T-helper 2 cell (primary cell): ENCODE measurements at places on chromosomes 2 and 18.

- no peak for DNase-seq
Measured at GRCh38 chr2:37364351-37364750, 19.9 kb downstream of the QPCT start.

GRCh38 chr2:17303054-17303453 lies 215.2 kb downstream of the RAD51AP2 start:
- DNase-seq = no peak

GRCh38 chr2:143160732-143161707 lies 31.8 kb downstream of the ARHGAP15 start:
- DNase-seq = no peak

- no peak for DNase-seq
Measured at GRCh38 chr2:240174496-240174895, 34.0 kb upstream of the OTOS start.

GRCh38 chr18:23689031-23689615 lies at the start of gene LAMA3:
TSS of gene LAMA3 (plus strand) at chr18:23689453. CDS start at chr18:23689684, 231 bp downstream.
- DNase-seq = peak; percentile 6

DNA sequence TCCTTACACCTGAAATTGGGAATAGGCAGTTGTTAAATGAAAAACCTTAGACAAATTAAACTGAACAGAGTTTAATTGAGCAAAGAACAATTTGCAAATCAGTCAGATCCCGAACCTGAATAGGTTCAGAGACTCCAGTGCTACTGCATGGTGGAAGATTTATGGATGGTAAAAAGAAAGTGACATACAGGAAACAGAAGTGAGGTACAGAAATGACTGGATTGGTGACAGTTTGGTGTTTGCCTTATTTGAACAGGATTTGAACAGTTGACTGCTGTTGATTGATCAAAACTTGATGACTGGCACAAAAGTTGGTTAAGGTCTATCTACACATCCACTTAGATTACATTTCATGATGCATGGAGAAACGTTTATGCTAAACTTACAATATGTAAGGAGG lies 248.8 kb downstream of the HNMT start:
- no peak for DNase-seq

DNA sequence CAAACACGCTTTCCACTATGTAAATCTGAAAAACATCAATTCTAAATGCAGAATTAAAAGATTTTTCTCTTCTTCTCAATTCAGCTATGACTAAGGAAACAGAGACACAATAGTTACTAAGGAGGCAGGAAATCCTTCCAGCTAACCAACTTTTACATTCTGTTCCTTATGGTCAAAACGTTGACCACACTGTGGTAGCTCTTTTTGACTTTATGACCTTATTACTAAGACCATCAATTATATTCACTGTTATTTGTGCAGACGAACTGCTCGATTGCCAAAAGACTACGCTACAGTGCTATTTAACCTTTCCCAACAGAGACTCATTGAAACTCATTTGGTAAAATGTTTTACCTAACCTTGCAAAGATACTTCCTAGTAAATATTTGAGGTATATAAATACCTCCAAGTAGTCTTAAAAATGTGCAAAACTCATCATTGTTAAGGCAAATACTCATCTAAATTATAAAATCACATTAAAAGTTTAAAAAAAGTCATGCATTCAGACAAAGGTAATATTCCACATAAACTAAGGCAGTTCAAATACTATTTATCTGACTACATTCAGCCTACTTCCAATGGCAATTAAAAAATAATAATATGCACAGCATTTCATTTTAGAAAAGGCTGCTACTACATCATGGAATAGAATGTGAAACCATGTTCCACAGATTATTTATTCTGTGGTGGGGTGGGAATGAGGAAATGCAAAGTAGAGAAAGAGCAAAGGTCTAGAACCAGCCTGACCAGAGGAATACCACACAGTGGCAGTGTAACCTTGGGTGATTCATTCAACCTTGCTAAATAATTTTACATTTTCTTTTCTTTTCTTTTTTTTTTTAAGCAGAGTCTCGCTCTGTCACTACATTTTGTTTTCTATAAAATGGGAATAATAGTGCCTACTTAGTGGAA lies 139.9 kb downstream of the THADA start:
- DNase-seq = no peak

GRCh38 chr2:128291844-128292598 lies 26.6 kb downstream of the HS6ST1 start:
- no peak for DNase-seq

GRCh38 chr2:164700390-164700789 lies 79.1 kb upstream of the GRB14 start:
- DNase-seq = no peak

DNA sequence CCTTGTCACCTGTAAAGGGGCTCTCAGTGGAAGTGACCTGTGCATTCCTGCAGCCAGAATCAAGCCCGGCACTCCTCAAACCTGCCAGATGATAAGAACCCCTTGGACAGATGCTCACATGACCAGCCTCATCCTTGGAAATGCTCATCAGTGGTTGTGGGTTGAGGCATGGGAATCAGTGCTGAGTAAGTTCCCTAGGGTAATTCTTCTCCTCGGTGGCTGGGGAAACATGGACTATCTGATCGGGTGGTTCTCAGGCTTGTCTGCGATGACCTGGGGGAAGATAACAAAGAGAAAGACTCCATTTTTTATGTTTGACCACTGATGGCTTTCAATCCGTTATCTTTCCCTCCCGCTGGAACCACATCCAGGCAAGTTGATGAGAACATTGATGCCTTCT lies 84.0 kb downstream of the SPP2 start:
- no peak for DNase-seq

DNA sequence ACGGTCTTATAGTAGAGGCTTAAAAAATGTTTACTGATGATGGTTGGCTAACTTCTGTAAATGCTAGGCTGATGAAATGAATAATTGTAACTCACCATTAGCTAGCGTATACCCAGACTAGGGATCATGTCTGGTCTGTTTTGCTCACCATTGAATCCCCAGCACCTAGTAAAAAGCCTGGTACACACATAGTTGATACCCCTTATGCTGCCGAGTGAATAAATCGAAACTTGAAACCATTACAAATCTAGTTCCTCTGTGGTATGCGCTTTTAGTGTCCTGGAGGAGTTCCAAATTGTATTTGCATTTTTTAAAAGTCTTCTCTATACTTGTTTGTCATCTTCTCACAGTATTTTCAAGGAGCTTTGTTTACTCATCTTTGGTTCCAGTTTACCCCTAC lies 1.3 kb downstream of the TAF1B start:
- DNase-seq = peak; percentile 55

- no peak for DNase-seq
Measured at GRCh38 chr2:191933307-191934105, 86.6 kb upstream of the CAVIN2 start.

DNA sequence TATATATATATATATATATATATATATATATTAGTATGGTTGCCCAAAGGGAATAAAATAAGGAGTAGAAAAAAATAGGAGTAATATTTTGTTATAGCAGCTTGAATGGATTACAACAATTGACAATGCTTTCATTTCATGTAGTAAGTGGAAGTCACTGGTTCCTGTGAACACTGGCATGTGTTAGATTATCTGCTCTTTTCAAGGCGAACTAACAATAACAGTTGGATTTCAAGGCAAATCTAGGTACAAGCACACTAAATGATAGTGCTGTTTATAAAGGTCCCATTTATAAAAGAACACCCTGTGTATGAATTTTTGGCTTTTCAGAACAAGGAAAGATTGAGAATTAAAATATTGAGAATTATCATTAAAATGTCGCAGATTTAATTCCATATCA lies 1535.7 kb downstream of the LRP1B start:
- no peak for DNase-seq

GRCh38 chr2:75609937-75610508 lies 36.6 kb upstream of the MRPL19 start:
- DNase-seq = no peak

DNA sequence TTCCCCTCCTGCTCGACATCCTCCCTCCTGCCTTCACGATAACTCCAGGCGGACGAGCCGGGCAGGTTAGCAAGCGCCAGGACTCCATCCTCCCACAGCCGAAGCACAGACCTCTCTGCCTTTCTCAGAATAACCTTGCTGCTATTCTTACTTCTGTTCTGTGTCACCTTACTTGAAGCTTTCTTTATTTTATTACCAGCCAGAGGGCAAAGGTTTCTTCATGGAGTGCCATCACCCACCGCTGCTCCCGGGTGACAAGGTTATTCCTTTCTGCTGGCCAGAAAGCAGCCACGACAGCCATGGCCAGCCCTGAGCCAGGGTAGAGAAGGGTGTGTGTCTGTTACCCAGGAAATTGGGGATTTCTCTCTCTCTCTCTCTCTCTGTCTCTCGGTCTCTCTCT lies 227.1 kb downstream of the ANAPC1 start:
- DNase-seq = no peak

- DNase-seq = no peak
Measured at GRCh38 chr2:45821558-45822271, 170.2 kb downstream of the PRKCE start.

GRCh38 chr2:241940329-241940728 lies 70.8 kb downstream of the RTP5 start:
- DNase-seq = no peak

GRCh38 chr2:36530178-36530982 lies 67.6 kb downstream of the FEZ2 start:
- DNase-seq = no peak

DNA sequence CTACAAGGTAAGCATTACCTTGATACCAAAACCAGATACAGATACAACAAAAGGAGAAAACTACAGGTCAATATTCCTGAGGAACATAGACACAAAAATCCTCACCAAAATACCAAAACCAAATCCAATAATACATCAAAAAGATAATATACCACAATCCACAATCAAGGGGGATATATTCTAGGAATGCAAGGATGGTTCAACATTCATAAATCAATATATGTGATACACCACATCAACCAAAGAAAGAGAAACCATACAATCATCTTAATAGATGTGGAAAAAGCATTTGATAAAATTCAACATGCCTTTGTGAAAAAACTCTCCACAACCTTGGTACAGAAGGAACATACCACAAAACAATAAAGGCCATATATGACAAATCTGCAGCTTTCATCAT lies 28.4 kb downstream of the DNAH7 start:
- no peak for DNase-seq

GRCh38 chr18:26791676-26792075 lies 73.8 kb downstream of the AQP4 start:
- DNase-seq = no peak

DNA sequence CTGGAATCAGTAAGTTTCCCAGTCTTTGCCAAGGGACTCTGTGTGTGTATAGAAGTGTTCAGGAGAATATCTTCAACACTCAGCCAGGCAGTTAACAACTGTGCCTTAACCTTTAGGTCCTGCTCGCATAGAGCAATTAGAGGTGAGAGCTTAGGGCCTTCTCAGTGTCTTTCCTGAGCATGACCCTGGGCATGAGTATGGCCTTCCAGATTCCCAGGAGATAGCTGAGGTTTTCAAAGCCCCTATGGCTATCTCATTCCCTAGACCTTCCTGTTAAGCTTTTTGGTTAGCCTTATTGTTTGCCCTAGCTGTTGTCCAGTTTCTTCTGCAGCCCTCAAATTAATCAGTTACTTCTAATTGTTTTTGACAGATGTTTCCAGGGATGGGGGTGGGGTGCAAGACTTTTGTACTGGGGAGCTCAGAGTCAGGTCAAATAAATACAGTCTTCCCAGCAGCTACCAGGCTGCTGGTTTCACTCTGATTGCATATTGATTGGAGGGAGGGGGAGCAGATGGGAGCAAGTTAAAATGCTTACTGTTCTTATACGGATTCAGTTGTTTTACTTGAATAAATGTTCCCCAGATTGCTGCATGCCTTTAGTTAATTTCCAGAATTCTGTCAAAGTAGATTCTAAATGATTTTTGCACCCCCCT lies 23.1 kb downstream of the PDK1 start:
- no peak for DNase-seq

GRCh38 chr2:12071318-12071717 lies 324.9 kb downstream of the LPIN1 start:
- DNase-seq = no peak

- no peak for DNase-seq
Measured at GRCh38 chr2:3007135-3007534, 370.5 kb downstream of the EIPR1 start.

DNA sequence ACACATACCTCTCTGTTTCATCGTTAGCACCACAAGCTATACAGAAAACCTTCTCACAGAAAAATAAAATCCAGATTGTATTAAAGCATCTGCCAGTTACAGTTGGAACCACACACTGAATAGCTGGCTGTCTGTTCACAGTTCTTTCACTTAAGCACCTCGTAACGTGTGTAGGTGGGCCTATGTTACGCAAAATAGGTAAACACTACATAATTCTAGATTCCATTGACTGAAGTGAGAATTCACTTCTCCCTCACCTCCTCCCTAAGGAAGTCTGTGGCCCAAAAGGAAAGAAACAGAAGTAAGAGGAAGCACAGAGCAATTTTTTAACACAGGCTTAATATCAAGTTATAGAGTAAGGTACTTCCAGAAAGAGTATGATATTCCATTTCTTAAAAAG lies 24.9 kb downstream of the PELI1 start:
- DNase-seq = no peak

GRCh38 chr2:47058003-47058931 lies 96.8 kb downstream of the STPG4 start:
- no peak for DNase-seq

- DNase-seq = peak; percentile 63
Measured at GRCh38 chr2:224938651-224939182, 103.6 kb downstream of the DOCK10 start.

- DNase-seq = no peak
Measured at GRCh38 chr2:202605174-202605573, 29.6 kb upstream of the FAM117B start.

- no peak for DNase-seq
Measured at GRCh38 chr18:27794181-27794926, 382.6 kb downstream of the CDH2 start.

DNA sequence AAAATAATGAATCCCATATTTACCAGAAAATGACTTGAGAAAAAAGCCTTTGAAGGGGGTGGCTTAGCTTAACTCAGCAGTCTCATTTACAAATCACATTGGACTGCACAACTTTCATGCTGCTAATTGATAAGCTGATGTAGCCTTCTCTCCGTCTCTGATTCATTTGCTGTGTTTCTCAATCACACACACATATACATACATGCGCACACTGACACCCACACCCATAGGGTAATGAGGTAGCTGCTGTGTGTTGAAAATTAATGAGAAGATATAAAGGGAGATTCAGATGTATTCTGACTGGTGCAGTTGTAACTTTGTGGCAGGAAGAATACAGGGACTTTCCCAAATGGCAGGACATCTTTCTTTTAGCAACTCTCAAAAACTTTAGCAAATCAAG lies 141.9 kb upstream of the GCFC2 start:
- no peak for DNase-seq

DNA sequence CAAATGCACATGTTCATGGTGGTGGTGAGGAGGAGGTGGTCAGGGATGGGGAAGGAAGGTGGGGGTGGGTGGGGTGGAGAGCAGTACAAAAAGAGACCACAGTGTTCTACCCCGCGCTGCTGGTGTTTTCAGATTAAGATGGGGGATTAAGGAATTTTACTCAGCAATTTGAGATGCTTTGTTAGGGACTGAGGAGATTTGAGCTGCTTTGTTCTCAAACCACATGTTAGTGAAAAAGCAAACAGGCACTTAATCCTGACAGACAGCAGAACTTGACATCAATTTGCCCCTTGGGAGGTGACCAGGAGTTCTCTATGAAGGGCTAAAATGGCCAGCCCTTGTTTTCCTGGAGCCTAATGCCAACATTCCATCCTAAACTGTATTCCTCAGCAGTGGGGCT lies 244.5 kb downstream of the MEIS1 start:
- DNase-seq = no peak

GRCh38 chr2:173547499-173547898 lies 192.8 kb downstream of the CDCA7 start:
- DNase-seq = no peak

GRCh38 chr2:43898134-43898837 lies 59.5 kb downstream of the ABCG8 start:
- no peak for DNase-seq
